ENCODE measurements at places on chromosomes 1 and 21. TPM values are rescaled to one million over a fixed set of nuclear protein-coding genes. Genes with fewer than 3 reads are reported as not detected.
A peak's percentile ranks its signal among the peaks of the same experiment; 100 is the strongest.

Gene ACTL8
- not detected for total RNA-seq

DNA sequence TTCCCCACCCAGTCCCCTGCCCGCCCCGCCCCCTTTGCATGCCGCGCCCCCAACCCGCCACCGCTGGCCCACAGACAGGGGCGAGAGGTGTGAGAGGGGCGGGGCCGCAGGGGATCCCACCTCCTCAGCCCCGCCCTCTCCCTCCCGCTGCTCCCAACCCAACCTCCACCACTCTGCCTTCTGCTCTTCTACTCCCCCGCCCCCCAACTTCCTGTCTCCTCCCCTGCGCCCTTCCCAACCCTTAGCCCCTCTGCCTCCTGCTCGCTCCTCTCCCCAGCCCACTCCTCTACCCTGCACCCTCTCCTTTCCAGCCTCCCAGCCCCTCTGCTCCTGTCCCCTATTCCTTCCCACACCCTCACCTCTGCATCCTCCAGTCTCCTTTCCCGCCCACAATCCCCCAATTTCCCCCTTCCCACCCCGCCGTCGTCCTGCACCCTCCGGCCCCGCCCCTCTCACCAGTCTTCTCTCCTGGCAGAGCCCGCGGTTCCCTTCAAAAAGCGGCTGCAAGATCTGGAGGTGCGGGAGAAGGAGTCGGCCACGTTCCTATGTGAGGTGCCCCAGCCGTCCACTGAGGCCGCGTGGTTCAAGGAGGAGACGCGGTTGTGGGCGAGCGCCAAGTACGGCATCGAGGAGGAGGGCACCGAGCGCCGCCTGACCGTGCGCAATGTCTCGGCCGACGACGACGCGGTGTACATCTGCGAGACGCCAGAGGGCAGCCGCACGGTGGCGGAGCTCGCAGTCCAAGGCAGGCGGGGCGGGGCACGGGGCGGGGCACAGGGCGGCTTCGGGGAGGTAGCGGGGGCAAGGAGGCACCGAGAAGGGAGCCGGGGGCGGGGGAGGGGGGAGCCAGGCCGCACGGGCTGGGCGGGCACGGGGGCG is 5.4 kb downstream of the OBSCN start:
- DNase-seq, result peak; percentile 90

DNA sequence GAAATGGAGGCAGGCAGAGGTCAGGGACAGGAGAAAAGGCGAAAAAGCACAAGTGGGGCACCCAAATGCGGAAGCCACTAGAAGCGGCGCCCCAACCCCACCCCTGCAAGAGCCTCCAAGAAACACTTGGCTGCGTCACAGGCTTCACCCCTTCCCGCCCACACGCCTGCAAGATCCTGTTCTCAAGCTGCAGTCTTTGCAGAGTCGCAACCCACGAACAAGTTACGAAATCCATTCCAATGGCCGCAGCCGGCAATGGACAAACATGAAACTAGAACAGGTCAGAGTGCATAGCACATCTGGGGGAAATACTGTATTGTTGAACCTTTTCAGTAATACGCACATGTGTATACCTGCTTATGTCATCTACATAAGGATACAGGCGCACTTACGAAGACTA is 103.6 kb downstream of the PSMG1 start:
- no peak for DNase-seq

DNA sequence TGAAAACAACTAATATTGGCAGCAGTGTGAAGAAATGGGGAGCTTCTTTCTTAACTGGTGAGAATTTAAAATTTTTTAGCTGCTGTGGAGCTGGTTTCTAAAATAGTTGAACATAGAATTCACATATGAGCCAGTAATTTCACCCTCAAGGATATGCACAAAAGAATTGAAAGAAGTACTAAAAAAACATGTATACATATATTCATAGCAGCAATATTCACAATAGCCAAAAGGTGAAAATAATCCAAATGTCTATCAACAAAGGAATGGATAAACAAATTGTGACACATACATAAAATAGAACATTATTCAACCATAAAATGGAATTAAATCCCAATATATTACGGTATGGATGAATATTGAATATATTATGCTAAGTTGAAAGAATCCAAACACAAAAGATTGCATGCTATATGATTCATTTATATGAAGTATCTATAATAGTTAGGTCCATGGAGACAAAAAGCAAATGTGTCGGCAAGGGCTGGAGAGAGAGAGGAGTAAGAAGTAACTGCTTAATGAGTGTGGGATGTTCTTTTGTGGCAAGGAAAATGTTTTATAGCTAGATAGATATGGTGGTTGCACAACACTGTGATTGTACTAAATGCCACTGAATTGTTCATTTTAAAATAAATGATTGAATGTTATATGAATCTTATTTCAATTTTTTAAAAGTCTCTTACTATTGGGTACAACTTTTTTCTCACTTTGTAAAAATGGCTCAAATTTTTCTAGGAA is 14.8 kb upstream of the COL11A1 start:
- DNase-seq, result no peak

DNA sequence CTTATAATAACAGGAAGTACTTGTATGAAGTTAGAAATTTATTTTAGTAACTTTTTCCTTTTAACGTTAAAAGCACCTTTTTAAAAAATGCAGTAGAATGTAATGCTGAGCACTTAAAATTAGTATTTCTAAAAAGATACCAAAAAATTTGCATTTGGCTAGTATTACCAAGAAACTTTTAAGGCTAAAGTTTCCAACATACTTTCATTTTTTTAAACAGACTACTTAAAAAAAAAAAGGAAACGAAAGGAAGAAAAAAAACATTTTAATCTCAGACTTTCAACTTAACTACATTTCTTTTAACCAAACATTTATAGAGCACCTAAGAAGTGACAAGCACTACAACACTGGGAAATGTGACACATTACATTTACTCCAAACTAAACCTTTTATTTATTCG is 2.8 kb downstream of the ARID4B start:
- no peak for DNase-seq

GRCh38 chr1:44289530-44289929 is 65.5 kb downstream of the ERI3 start:
- no peak for DNase-seq

Measured in activated CD4-positive, alpha-beta memory T cell treated with anti-CD3 and anti-CD28 coated beads, Interleukin-2, amount 10 ng/mL, durations not matched to agents 7 days and 5 days (primary cell).